ENCODE measurements at places on chromosomes 1 and 21.

DNA sequence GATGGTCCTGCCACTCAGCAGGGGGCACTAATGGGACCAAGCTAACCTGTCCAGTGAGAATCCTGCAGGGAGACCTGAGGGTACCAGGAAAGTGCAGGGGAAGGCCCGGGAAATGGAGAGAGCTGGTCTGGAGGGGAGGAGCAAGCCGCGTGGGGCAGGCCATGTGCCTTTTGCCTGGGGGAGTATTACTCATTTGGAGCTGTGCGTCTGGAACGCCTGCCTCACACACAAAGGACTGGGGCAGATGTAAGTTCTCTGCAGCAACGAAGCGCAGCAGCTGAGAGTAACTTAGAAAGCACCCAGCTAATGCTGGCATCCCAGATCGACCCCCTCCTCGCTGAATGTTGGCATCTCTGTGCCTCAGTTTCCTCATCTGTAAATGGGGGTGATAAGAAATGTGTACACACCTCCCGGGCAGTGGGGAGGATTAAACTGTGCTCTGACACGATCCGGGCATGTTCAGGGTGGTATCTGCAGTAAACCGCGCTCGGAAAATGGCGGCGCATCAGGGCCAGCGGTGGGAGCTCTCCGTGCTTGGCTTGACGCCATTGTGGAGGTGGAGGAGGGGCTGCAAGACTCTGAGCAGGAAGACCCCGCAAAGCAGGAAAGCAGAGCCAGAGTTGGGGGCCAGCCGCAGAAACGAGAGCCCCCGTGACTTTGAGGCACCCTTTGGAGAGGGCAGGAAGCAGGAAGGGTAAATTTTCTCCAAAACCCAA, 212.5 kb downstream of the NPHP4 start:
- no peak for DNase-seq

DNA sequence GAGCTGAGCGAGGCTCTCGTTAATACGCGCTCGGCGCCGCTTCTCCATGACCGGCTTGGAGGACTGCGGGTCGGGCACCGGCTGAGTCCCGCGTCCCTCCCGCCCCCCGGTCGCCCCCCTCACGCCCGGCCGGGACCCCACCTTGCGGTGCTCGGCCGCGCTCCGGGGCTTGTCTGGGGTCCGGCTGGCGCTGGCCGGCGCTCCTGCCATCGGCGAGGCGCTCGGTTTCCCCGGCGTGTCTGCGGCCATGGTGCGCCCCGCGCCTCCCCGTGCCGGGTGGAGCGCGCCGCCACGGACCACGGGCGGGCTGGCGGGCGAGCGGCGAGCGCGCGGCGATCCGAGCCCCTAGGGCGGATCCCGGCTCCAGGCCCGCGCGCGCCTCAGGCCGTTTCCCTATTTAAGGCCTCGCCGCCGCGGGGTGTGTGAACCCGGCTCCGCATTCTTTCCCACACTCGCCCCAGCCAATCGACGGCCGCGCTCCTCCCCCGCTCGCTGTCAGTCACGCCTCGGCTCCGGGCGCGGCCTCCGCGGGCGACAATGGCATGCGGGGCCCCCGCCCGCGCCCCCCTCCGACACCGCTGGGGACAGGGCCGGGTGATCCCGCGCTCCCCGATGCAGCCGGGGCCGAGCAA, at the start of gene HES4:
Gene HES4, minus strand, starts transcription at position 373 of the 632 bp plus-strand sequence. Its CDS starts 124 bp downstream, at position 249.
- no peak for DNase-seq

DNA sequence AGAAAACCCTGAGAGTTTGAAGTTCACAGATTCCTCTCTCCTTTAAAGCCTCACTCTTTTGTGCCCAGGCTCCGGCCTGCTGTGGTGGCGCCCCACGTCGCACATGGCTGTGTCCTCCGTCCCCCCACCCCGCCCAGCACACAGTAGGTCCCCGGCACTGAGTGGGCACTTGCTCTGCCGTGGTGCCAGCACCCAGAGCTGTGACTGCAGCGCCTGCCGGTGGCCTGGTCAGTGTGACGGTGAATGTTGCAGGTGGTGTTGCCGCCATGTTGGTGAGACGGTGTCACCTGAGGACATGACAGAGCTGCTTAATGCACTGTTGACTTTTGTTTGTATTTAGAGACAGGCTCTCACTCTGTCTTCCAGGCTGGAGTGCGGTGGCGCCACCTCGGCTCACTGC, 3.4 kb downstream of the ATAD3C start:
- no peak for DNase-seq

DNA sequence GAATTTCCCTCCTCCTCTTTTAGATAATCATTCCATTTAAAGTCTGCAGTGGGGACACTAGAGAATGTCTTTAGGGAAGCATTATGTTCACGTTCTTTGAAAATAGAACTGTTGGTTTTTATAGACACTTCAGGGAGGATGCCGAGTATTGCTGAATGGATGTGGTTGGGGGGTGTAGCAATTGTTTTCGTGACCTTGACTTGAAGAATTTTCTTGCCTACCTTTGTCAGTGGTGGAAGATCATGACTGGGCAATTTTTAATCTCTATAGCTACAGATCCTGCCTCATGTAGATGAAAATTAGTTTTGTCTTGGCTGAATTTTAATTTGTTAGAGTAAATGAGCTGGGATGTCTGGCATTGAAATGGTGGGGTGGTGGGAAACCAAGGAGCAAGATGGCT, 3.8 kb downstream of the SMG7 start:
- DNase-seq = no peak

GRCh38 chr1:53601867-53602775, 136.8 kb downstream of the GLIS1 start:
- no peak for DNase-seq

DNA sequence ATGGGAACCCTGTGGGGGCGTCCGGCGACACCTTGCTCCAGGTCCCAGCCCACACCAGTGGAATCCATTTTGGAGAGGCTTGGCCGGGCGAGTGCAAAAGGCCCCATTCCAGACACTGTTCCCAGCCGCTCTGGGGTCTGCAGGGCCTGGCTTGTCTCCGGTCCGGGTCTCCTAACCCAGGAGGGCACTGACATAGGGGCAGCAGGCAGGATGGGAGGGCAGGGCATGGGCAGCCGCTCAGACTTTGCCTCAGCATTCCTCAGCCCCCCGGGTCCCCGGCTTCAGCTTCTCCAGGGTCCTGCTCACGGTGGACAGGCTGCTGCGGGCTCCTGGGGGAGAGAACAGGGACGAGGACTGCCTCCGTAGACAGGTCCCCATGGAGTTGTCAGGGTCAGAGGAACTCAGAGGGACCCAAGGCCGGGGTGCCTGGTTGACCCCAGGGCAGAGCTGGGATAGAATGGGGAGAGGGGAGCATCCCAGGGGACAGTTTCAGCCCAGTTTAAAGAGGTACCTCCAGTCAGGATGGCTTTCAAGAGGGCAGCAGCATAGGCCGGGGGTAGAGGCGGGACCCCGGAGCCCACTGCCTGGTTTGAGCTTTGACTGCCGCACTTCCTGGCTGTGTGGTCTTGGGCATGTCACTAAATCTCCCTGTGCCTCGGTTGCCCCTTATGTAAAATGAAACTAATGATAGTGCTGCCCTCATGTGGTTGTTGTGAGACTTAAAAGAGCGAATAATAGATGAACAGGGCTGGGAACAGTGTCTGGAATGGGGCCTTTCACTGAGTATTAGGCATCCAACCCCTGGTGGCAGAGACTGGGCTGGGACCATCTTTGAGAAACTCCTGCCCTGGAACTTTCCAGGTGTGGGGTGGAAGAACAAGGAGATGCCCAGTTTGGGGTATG, 3.7 kb downstream of the KNCN start:
- no peak for DNase-seq

DNA sequence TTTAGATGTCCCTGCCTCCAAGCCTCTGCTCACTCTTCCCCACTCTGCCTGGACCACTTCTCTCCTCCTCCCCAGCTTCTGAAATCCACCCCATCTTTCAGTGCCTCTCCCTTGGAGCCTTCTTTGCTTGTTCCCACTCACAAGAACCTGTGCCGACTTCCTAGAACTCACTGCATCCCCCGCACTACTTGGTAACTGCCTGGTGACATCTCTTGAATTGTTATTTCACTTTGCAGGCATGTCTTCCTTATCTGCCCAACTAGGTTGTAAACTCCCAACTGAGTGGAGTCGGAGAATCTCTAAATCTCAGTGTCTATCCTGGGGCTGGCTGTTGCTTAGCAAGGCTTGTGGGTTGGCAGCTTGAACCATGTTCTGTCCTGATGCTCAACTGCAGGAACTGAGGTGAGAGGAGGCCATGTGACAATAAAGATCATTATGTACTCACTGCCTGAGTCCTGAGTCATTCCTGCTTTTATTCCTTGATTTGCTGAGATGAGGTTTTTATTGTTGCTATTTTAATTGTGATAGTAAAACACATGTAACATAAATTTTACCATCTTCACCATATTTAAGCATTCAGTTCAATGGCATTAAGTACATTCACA, 3.9 kb downstream of the KPRP start:
- DNase-seq = no peak

DNA sequence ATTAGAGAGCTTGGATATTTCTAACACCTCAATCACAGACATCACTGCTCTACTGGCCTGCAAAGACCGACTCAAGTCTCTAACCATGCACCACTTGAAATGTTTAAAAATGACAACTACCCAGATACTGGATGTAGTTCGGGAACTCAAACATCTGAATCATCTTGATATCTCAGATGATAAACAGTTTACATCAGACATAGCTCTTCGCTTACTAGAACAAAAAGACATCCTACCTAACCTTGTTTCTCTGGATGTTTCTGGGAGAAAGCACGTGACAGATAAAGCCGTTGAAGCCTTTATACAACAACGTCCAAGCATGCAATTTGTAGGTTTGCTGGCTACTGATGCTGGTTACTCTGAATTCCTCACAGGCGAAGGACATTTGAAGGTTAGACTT, 45.1 kb downstream of the ZYG11B start:
- no peak for DNase-seq

DNA sequence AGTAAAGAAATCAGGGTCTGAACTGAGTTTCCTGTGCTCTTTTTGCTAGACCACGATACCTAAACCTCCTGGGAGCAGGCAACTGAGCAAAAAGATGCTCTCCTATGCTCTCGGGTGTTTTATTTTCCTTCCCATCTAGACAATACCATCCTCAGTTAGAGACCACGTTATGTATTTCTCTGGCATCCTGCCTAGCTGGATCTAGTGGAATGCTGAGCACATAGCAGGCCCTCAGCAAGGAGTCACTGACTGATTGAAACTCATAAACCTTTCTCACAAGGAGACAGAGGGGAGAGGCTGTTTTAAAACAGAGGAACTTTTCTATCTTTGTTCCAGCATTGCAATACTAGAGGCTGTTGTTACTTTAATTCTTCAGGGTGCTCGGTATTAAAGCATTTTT, 168.0 kb downstream of the CYYR1 start:
- no peak for DNase-seq

DNA sequence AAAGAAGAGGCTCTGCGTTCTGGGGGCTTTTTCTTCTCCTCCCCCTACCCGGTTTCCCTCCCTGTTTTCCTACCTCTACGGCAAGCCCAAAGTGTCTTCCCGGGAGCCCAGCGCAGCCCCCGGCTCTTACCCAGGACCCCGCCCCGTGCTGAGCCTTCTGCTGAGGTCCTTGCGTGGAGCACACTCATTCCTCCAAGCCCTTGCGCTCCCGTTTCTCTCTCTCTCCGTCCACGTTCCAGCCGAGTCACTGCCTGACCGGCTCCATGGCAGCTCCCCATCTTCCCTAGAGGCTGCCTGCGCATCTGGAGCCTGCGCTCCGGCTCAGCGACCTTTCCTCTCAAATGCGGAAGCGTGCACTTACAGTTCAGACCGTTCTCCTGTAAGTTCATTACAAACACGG, 24.9 kb upstream of the PDXK start:
- DNase-seq = no peak

- no peak for DNase-seq
Measured at GRCh38 chr1:94617134-94617805, 75.7 kb upstream of the F3 start.

GRCh38 chr1:42334240-42335049, 590 bp downstream of the FOXJ3 start:
- DNase-seq = peak; percentile 6

DNA sequence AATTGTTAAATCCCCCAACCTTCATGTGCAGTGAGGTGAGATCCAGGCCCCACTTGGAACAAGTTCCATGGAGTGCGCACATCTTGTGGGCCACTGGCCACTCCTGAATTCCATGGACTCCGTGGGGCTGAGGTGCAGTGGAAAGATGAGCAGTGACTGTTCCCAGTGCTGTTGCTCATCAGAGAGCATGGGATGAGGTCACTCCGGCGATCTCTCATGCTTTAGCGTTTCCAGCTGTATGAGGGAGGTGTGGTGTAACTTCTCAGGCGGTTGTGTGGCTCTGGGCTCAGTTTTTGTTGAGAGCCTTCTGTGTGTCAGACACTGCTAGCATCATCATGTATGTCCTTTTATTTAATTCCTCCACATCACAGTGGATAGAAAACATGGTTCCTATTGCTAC, 96.2 kb downstream of the GALNT2 start:
- no peak for DNase-seq

DNA sequence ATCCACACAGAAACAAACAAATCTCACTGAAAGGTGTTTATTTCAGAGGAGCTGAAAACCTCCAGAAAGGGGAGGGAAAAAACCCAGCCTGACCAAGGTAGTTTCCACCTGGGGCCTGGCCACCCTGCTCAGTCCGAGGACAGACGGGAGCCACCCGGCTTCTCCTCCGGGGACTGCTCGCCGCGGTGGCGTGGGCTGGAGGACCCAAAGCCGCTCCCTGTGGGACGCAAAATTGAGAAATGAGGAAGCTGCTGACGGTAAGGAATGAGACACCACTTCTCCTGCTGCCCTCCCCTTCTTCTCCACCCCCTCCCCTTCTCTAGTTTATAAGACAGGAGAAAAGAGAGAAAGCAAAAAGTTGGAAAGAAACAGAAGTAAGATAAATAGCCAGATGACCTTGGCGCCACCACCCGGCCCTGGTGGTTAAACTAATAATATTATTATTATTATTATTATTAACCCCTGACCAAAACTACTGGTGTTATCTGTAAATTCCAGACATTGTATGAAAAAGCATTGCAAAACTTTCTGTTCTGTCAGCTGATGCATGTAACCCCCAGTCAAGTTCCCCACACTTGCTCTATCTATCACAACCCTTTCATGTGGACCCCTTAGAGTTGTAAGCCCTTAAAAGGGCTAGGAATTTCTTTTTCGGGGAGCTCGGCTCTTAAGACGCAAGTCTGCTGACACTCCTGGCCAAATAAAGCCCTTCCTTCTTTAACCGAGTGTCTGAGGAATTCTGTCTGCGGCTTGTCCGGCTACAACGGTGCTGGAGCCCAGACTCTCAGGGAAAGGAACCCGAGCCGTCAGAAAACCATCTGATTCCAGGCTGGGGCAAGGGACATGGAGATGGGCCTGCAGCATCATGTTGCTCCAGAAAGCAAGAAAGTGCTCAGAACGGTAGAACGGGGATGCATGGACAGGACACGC, 12.5 kb downstream of the ITGB2 start:
- no peak for DNase-seq

DNA sequence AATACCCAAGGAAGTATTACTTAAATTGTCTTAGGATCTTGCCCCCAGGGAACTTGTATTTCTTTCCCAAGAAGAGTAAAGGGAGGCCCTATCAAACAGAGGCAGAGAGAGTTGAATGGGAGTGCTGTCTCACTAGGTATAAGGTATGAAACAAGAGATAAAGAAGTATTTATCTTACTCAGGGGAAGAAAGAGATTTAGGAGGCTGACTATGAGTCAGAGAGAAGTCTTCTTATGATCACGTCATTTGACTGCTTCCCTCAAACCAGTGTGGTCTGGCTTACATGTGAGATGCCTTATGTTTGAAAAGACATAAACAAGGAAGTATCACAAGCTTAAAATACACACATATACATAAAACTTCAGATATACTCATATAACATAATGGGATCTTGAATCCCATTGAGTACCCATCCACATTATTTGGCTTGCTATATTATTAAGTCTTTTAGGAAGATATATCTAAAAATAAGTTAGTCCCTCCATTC, 29.6 kb downstream of the DUSP10 start:
- no peak for DNase-seq

- no peak for DNase-seq
Measured at GRCh38 chr1:157566484-157567300, 14.4 kb upstream of the FCRL5 start.

Data from stimulated activated CD8-positive, alpha-beta memory T cell treated with anti-CD3 and anti-CD28 coated beads, Interleukin-15, amount 100 ng/mL, for 24 hours (primary cell).